ENCODE measurements at places on chromosomes 12 and 14.

DNA sequence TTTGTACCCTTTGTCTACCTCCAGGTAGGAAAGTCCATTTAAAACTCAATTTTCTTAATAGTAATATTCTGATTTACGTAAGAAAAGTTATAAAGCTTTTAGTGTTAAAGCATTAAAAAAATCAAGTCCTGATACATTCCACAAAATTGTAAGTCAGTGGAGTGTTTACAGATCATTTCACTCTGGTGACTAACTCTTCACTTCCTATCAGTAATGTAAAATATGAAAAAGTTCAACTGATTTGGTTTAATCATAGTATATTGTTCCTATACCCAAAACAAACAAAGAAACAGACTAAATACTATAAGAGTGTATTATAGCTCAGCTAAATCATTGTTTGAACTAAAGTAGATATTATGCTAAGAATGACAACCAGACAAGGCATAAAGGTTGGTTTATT is 85.9 kb downstream of the VEZT start:
- DNase-seq: no peak

DNA sequence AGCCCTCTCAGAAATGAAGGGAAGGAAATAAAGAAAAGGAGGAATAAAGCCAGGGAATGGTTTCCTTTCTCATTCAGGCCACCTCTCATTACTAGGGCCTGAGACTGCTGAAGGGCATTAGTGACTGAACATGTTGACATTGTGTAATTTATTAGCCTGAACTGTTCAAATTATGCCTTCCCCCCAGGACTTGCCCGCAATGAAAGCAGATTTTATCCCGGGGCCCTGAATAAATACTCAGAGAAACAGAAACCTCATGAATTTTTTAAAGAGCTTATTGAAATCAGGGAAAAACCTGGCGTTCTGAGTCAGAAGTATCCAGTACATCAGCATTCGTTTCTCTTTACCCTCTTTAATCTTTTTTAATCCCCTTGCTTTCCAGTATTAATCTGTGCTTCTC is 35.9 kb upstream of the WSCD2 start:
- DNase-seq: no peak

- DNase-seq: no peak
Observed at GRCh38 chr14:89206389-89207031, 210.5 kb downstream of the FOXN3 start.

DNA sequence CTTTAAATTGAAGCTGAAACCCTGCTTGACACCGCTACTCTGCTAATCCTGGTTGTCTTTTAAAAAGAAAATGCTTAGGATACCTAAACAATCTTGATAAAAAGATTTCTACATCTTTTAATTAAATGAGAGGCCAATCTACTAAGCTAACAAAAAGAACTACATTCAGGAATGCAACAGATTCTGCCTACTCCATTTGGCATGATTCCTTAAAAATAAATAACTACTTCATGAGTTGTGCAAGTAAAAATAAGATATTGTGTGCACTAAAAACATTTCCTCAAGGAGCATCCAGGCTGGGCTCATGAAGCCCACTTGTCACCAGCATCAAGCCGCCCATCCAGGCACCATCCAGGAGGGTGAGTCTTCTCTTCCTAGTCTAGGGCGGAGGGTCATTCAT is 197.5 kb downstream of the PAX9 start:
- DNase-seq: no peak

GRCh38 chr12:123734268-123734667 is 22.1 kb downstream of the ATP6V0A2 start:
- DNase-seq: no peak

DNA sequence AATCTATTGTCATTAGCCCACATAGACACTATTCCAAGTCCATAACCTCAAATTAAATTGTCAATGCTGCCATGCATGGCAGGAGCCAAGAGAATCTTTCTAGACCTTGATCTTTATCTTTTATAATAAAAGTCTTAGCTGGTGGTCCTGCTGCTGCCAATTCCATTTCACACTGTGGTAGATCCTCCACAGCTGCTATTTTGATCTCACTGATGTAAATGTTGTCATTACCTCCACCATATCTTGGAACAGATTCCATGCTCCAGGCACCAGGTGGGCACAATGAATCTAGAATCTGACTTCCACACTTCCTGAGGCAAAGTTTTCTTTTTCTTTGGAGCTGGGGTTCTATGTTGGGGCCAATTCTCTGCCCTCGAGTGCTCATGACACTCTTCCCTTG is 161.2 kb downstream of the TMTC3 start:
- DNase-seq: no peak

DNA sequence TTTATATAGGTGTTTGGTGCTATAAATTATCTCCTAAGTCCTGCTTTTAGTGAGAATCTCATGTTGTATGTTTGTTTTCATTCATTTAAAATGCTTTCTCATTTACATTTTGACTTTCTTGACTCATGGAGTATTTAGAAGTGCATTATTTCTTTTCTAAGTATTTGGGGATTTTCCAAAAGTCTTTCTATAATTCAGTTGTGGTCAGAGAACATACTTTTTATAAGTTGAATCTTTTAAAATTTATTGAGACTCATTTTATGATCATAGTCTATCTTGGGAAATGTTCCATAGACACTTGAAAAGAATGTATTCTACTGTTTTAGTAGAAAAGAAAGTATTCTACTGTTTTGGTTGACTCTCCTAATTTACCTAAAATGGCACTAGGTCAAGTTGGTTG is 168.2 kb downstream of the AKAP6 start:
- no peak for DNase-seq

DNA sequence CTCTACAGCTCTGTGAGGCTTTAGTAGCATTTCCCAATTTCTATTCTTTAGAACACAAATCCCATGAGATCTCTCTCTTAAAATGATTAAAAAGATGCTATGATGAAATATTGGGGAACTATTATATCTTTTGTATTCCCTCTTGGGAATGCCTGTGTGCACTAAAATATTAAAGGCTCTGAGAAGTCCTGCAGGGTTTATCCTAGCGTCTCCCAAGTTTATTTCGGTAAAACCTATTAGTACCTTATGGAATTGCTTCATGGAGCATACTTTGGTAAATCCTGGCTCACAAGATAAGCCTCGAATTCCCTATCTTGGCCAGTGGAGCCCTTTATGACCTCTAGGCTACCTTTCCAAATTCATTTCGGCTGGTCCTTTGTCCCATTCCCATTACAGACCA is 306.8 kb downstream of the VRK1 start:
- DNase-seq: no peak

GRCh38 chr14:84401631-84402030 is 1128.3 kb upstream of the FLRT2 start:
- no peak for DNase-seq

DNA sequence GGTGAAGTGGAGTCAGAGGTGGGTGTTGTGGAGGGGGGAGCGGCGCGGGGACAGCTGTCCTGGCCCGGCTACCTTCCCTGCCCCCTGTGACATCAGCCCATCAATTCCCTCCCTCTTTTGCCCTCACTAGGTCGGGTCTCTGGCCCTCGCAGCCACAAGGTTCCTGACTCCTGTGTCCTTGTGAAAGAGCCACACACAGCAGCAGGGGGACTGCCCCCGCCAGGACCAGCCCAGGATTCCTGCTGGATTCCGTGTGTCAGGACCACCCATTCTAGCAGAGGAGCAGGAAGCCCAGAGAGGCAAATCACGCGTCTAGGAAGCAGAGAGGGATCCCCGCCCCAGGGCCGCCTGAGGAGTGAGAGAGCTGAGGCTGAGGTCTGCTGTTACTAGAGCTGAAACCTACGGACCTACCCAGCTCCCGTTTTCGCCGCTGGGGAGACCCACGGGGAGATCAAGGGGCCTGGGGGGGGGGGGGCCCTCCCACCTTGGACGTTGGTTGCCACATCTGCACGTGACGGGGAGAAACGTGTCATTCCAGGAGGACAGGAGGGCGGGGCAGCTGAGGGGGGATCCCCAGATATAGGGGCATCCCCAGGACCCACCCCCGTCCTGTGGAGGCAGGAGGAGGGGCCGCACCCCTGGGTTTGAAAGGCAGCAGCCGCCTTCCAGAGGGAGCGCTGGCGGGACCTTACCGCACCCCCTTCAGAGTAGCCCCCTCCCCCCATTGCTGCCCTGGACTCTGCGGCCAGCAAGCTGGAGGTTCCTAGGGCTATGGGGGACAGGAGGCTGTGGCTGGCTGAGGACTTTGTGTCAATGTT is 12.5 kb upstream of the INF2 start:
- no peak for DNase-seq

GRCh38 chr12:104042580-104042979 is 7.4 kb downstream of the GLT8D2 start:
- DNase-seq: no peak

GRCh38 chr12:77070382-77070781 is 5.0 kb upstream of the E2F7 start:
- DNase-seq: no peak

DNA sequence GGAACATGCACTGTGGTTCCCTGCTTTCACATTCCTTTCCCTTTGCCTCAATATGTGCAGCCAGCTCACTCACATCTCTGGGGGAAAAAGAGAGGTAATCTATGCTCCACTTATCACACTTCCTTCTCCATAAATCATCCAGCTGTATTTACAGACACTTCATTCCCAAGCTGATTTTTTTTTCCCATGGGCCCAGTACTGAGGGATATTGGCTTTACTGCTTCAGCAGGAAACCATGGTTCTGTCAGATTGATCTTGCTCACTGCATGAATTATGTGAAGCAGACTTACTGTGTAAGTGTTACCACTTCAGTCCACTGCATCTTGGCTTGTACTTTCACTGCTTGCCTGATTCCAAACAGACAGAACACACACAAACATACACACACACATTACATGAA is 555.6 kb downstream of the CCER1 start:
- DNase-seq: no peak

DNA sequence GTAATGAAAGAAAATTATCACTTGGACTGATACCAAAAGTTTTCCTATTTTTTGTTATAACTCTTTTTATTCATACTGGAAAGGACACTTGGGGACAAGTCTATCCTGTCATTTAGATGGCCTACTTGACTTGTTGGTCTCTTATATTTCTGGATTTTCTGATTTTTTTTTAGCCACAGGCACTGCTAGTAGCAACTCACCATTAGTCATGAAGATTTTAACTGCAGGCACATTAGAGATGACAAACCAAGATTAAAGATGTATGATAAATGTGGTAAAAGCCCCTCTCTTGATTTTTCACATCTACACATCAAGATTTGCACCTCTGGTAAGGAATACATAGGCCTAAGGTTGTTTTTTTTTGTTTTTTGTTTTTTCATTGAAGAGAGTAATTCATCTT is 217.0 kb downstream of the SLC25A21 start:
- DNase-seq: no peak

DNA sequence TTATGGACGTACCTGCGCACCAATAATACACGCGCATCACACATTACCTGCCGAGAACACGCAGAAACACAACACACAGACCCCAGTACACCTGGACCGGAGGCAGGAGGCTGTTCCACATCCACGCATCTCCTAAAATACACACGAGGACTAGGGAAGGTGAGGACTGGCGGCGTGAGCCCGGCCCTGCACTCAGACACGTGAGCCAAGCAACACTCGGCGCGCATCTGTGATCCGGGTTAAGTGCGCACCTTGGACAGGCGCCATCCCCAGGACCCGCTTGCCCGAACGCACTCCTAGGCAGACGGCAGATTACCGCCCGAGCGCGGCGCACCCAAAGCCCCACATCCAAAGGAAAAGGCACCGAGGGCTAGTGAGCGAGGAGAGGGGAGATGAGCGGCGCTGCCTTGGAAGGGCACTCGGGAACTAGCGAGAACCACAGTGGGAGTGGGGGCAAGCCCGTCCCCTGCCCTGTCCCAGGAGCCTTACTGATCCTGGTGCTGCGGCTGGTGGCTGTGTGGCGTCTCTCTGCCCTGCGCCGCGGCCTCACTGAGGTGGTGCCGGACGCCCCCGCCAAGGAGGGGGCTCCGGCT is 417 bp downstream of the GLS2 start:
- DNase-seq: peak; percentile 8

DNA sequence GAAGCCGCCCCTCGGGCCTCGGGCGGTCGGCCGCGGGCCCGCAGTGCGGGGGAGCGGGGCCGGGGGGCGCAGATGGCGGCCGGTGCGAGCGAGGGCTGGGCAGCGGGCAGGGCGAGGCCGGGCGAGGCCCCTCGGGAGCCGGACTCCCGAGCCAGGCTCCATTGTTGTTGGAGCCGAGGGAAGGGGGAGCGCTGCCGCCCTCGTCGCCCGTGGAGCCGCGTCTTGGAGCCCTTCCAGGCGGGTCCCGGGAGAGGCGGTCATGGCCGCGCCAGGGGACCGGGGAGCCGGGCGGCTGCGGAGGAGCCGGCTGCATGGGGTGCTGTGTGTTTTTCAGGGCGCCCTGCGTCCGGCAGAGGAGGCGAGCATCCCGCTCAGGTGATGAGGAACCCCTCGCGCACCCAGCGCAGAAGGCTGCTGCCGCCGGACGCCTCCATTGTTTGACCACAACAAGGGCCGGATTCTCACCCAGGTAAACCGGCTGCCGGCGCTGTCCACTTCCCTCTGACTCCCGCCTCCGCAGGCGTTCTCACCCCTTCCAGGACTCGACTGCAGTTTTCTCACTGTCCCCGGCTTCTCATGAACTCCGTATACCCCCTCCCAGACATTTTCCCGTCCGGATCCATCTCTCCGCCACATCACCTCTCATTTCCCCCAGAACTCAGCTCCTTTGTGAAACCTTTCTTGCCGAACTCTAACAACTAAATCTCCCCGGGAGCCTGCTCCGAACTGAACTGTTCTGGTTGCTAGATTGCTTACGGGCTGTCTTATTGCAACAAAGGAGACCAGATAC is 732 bp downstream of the ZNF664 start:
- DNase-seq: no peak

DNA sequence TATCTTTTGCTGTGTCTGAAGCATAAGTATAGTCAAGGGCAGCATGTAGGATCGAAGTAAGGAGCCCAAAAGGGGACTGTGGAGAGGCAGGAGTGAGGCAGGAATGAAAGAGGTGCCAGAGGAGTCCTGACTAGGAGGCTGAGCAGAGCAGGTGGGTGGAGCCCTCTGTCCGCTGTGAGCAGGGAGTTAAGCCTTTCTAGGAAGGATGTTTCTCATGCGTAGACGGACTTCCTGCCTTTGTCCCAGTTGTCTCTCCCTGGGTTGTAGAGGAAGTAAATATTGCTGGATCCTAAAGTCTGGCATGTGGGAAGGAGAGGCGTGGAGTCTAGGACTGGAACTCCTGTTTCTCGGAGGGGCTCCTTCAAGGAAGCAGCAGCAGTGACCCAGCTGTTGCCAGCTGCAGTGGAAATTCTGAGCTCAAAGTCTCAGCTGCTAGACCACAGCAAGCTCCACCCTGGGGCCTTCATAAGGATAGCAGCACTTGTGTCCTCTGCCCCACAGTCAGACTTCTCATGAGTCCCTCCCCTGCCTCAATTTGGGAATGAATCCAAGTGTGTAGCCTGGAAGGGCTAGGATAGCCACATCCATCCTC is 44.0 kb downstream of the RBMS2 start:
- DNase-seq: no peak

GRCh38 chr12:14157088-14157747 is 175.8 kb upstream of the GRIN2B start:
- DNase-seq: no peak

DNA sequence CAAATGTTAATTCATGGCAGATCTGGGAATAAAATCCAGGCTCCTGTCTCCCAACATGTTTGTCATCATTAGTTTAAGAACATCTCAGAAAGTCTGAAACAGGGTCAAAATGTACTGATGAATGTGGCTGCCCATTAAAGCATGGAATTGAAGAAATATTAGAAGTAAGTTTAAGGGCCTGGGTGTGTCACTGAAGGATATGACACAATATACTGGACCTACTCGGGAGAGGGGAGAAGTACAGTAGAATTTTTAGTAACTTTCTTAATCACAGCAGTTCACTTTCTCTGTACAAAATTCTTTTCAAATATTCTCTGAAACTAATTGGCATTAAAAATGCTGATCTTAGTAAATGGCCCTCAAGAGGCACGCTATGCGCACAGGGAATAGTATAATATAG is 185.5 kb downstream of the ETV6 start:
- no peak for DNase-seq
